ENCODE measurements at places on chromosomes 7 and 10.

GRCh38 chr10:44574596-44575480, 189.9 kb upstream of the CXCL12 start:
- no peak for DNase-seq

GRCh38 chr7:89837515-89837914, 316.8 kb upstream of the STEAP1 start:
- DNase-seq, result peak; percentile 3

- DNase-seq, result no peak
Observed at GRCh38 chr10:78295242-78295641, 261.6 kb downstream of the RPS24 start.

DNA sequence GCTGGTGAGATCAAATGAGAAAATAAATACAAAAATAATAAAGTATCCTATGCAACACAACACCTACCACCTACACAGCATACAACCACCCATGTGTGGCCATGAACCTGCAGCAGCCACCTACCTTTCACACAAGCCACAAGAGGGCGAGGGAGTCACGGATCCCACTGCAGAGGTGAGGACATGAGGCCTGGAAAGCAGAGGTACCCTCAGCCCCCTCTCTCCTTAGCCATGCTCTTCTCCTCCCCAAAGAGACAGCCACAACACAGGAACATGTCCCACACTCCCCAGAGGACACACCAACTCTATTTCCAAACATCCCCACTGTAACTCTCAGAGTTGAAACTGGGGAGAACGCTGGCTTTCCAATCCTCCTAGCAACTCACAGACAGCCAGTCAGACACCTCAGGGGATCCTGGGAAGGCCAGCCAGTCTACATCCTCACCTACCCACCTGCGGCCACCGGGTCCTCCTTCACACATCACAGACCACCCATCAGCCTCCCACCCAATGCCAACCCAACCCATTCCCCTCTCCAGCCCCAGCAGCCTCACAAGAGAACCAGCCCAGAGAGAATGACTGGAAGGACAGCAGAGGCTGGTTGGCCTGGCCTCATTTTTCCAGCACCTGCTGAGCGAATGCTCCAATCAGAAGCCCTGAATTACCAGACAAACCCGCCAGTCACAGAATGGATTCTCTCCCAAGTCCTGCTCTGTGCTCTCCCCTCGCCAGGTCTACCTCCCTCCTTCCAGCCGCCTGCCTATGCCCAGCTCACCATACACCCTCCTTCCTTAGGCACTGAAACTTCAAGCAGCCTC, 18.4 kb downstream of the DLG5 start:
- DNase-seq, result no peak

GRCh38 chr7:92794831-92795230, 41.5 kb downstream of the CDK6 start:
- DNase-seq, result no peak

- no peak for DNase-seq
Observed at GRCh38 chr10:60122190-60122589, 215.8 kb upstream of the CCDC6 start.

DNA sequence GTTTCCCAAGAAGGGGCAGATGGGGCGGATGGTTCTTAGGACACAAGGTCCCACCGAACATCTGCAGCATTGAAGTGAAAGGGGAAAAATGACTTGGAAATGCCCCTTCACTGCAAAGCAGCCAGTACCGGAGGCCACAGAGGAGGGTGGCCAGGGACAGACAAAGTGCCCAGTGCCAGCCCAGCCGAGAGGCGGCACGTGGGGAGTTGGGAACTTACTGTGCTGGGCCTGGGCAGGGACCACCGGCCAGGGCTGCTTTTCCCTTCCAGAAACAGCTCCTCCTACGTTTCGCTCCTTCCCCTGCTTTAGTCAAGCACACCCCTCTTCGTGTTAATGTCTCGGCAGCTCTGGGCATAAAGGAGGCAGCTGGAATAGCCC, 129.2 kb downstream of the TNS3 start:
- no peak for DNase-seq

DNA sequence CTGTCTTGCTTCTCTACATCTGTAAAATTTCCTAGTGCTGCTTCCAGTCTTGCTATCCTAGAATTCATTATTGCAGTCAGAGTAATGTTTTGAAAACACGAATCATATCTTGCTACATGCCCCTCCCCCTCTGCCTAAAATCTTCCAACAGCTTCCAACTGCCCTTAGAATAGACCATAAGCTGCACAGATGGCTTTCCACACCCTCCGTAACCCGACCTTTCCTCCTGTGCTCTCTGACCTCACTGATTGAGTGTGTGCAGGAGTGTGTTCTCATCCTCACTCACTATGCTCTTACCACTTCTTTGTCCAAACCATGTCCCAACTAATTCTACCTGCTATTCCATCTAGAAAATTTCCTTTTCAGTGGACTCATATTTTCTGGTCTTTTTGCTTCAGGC, 121.2 kb upstream of the ANKRD1 start:
- DNase-seq, result no peak

DNA sequence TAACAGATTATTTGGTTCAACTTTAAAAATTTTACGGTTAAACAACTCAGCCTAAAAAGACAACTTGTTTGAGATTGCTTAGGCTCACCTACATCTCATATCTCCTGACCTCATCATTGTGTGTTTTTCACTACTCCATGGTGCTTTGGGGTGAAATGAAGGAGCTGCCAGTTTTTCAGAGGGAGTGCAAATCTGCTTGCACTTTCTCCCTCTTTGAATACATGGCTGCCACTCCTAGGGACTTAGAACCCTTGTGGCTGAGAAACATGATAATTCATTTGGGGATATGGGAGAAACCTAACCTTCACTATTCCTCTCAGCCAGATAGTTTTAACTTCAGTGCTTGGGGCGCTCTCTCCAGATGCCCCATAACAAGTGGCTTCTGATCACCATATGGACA, 2.7 kb downstream of the CCSER2 start:
- no peak for DNase-seq

GRCh38 chr10:99740933-99741559, 9.0 kb downstream of the CUTC start:
- no peak for DNase-seq

DNA sequence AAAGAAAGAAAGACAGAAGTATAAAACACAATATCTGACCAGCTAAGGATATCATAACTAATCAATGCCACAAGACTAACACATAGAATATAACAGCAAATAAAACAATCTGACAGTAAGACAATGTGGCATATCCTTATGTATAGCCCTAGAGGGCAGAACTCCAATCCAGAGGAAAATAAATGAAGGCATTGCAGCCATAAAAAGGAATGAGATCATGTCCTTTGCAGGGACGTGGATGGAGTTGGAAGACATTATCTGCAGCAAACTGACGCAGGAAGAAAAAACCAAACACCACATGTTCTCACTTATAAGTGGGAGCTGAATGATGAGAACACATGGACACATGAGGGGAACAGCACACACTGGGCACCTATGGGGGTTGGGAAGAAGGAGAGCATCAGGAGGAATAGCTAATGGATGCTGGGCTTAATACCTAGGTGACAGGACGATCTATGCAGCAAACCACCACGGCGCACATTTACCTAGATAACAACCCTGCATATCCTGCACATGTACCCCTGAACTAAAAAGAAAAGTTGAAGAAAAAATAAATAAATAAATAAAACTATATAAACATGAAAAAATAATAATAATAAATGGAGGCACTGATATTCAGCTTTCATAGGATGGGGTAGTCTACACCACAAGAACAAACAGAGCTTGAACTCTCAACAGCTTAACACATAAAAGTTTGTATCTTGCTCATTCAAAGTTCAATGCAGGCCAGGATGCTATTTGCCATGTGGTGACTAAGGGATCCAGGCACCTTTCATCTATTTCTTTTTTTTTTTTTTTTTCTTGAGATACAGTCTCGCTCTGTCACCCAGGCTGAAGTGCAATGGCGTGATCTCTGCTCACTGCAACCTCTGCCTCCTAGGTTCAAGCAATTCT, 66.1 kb upstream of the KAT6B start:
- no peak for DNase-seq

DNA sequence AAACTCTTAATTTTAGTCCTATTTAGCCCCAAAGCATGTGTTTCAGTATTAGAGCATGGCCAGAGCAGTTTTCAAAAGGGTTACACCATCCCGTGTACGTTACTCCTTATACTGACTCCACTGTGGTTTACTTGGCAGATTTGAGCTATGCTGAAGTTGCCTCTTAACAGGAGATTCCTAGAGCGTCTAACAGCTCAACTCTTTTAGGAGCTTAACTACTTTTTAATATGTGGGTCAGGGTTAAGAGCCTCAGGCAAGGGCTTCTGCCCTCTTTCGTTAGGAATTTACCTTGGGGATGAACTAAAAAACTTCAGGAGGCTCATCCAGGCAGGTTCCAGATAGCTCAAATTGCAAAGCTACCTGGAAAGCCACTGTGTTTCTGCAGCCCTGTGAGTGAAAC, 674.8 kb upstream of the C7orf33 start:
- DNase-seq, result no peak

DNA sequence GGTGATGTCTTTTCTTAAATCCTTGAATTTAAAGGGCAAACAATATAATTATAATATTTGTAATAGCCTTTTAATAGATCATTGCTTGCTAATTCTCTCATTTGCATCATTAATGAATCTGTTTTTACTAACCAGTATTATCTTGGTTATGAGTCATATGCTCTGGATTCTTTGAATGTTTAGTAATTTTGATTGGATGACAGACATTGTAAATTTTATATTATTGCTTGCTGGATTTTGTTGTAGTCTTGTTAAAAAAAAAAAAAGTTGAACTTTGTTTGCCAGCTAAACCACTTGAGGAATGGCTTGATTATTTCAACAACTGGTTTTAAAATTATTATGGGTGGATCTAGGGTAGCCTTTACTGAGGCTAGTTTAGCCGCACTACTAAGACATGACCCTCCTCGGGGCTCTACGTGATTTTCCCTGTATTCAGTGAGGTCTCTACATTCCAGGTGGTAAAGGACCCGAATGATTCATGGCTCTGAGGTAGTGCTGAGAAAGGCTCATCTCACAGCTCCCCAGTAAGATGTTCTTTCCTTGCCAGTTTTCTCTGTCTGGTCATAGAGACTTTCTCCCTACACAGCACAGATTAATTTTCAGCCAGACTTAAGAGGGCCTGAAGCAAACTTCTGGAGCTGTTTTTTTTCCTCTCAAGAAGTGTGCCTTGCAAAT, 8.5 kb downstream of the C10orf90 start:
- no peak for DNase-seq

- DNase-seq, result peak; percentile 79
Observed at GRCh38 chr7:74365322-74366022, 76.3 kb downstream of the CLIP2 start.

DNA sequence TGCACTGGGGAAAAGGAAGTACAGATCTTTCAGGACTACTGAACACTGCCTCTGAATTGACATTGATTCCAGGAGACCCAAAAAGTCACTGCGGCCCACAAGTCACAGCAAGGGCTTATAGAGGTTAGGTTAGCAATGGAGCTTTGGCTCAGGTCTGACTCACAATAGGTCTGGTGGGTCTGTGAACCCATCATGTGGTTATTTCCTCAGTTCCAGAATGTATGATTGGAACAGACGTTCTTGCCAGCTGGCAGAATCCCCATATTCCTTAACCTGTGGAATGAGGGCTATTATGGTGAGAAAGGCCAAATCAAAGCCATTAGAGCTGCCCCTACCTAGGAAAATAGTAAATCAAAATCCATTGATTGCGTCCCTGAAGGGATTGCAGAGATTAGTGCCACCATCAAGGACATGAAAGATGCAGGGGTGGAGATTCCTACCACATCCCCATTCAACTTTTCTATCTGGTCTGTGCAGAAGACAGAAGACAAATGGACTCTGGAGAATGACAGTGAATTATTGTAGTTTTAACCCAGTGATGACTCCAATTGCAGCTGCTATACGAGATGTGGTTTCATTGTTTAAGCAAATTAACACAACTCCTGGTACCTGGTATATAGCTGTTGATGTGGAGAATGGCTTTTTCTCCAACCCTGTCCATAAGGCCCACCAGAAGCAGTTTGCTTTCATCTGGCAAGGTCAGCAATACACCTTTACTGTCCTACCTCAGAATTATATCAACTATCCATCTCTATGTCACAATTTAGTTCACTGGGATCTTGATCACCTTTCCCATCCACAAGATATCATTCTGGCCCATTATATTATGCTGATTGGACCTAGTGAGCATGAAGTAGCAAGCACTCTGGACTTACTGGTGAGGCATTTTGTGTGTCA, 44.5 kb upstream of the PIK3CG start:
- DNase-seq, result no peak

DNA sequence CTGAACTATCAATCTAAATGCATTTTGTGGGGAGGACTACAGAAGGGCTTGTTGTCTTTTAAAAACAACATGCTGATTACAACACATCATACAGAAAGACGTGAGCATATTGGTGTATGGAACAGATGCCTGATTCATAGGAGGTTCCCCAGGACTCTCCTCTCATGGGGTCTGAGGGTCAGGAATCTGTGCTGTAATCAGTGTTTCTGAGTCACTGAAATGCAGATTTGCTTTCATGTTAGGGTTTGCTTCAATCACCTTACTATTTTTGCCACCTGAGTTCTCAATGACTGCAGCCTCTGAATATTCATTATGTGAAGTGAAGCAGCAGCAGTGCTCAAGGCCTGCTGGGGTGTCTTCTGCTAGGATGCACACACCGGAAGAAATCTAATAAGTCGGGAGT, 550 bp upstream of the ANK3 start:
- DNase-seq, result no peak

GRCh38 chr7:119706608-119707007, 566.4 kb upstream of the KCND2 start:
- no peak for DNase-seq

GRCh38 chr7:130912862-130913638, 179.0 kb upstream of the KLF14 start:
- DNase-seq, result no peak

GRCh38 chr10:90889636-90890035, 17.9 kb downstream of the RPP30 start:
- DNase-seq, result no peak

DNA sequence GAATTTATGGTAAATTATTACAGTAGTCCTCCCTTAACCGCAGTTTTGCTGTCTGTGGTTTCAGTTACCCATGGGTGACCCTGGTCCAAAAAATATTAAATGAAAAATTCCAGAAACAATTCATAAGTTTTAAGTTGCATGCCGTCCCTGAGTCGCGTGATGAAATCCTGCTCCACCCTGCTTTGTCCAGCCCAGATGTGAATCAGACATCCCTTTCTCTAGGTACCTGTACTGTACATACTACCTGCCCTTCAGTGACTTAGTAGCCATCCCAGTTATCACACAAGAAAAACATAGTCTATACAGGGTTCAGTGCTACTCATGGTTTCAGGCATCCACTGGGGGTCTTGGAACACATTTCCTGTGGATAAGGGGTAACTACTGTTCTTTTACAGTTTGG, 20.5 kb upstream of the RHEB start:
- DNase-seq, result no peak

DNA sequence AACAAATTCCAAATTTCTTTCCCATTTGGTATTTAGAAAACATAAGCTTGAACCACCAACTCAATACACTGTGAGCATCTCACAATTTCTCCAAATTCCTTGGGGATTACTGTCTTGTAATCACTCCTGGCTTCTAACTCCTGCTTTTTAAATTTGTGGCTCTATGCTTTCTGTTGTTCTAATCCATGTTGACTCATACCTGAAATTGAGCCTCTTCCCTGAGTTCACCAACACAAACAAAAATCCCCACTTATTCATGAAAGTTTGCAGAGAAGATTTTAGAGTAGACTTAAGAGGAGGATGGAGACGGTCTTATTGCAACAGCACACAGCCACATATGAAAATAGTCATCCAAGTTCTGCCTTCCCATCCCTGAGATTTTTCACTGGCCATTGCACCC, 252.5 kb downstream of the PTEN start:
- DNase-seq, result no peak
